ENCODE measurements at places on chromosomes 4 and X. TPM values are rescaled to one million over a fixed set of nuclear protein-coding genes. Genes with fewer than 3 reads are reported as not detected.

Gene GRIA3
- 0.10 TPM for total RNA-seq

Gene CDX4
- not detected for total RNA-seq

Gene TCEAL1
- total RNA-seq: 5.7 TPM

Gene KCNIP4
- total RNA-seq: not detected

Gene DEFB131A
- total RNA-seq: not detected

Gene EFNB1
- total RNA-seq: 4.6 TPM

Gene C4orf51
- not detected for total RNA-seq

Gene GPR82
- under 0.01 TPM for total RNA-seq

Gene ADGRG2
- under 0.01 TPM for total RNA-seq

Gene UGT2B7
- not detected for total RNA-seq

Gene LEF1
- total RNA-seq: 327 TPM

Gene PNMA6F
- total RNA-seq: not detected

Gene FGFR3
- under 0.01 TPM for total RNA-seq

Gene ZDHHC15
- total RNA-seq: 0.42 TPM
